Activated naive CD4-positive, alpha-beta T cell treated with anti-CD3 and anti-CD28 coated beads, Interleukin-2, amount 50 U/mL, for 72 hours (primary cell): ENCODE measurements at places on chromosomes 12 and 14.

DNA sequence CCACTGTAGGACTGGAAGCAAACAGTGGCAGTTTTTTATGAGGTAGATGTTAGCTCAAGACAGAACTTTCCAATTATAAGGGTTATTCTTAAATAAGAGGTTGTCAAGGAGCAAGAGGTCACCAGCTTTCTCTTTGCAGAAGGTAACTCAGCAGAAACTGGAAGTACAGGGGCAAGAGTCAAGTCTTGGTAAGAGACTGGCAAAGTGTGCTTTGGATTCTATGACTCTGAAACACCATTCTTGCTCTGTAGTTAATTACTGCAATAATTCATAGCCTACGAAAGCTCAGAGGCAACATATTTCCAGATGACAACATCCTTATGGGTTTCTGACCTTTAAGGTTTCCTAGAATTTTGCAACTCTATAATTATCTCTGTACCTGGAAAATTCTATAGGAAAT, 51.3 kb downstream of the RMST start:
- no peak for DNase-seq

DNA sequence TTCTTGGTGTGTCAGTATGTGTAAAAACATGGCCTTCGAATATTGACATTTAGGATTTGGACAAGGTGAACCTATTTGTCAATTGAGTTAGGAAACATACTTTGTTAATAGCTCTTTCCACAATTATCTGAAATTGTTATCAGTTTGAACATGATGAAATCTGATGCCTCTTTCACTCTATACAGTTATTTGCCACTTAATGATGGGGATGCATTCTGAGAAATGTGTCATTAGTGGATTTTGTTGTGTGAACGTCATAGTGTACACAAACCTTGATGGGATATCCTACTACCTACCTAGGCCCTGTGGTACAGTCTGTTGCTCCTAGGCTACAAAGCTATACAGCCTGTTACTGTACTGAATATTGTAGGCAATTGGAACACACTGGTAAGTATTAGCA, 4.8 kb downstream of the TULP3 start:
- DNase-seq: no peak

DNA sequence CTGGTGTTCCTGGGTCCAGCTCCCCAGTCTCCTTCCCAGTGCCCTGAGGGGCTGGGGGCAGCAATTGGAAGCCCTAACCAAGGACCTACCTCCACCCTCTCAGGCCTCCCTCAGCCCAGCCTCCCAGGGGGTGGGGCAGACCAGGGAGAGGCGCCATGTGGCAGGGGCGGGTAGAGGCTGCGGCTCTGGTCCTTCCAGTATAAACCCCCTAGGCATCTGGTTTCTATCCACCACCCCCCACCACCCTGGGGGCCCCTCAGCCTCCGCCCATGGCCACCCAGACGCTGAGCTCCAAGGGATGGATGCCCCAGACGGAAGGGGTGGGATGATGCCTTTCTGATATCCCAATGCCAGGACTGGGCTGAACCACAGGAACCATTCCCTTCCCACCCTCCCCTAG, 2.8 kb upstream of the SP7 start:
- no peak for DNase-seq

GRCh38 chr14:37139710-37140109, 32.7 kb downstream of the SLC25A21 start:
- DNase-seq: no peak

DNA sequence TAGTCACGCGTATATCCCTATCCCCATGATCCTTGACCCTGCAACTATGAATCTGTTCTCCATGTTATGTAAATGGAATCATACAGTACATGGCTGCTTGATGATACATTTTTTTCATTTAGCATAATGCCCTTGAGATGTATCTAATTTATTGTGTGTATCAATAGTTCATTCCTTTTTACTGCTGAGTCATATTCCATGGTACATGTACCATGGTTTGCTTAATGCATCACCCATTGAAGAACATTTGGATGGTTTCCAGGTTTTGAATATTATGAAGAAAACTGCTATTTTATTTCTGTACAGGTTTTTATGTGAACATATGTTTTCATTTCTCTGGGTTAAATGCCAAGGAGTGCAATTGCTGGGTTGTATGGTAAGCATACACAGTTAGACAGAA, 4.0 kb upstream of the RNASE10 start:
- no peak for DNase-seq

GRCh38 chr14:103502877-103503276, 19.8 kb downstream of the CKB start:
- DNase-seq: no peak

DNA sequence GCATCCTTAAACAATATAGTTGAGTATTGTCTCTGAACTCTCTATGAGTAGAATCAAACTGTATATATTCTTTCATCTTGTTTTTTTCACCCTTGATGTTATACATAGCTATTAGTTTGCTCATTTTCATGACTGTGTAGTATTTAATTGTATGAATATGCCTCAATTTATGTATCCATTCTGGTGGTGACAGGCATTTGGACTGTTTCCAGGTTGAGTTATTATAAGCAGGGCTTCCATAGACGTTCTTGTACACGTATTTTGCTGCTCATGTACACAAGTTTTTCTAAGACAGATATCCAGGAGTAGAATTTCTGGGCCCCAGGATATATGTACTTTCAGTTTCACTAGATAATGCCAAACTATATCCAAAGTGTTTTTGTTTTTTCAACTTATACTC, 211.4 kb downstream of the NTF3 start:
- DNase-seq: no peak

GRCh38 chr14:83994020-83994419, 1535.9 kb upstream of the FLRT2 start:
- no peak for DNase-seq

- DNase-seq: no peak
These were observed 40.2 kb downstream of the TEAD4 start for GRCh38 chr12:2999265-2999841.

GRCh38 chr12:54173066-54173726, 15.6 kb downstream of the SMUG1 start:
- no peak for DNase-seq

- DNase-seq: no peak
These were observed 236.1 kb downstream of the C12orf50 start for GRCh38 chr12:87793131-87793530.

DNA sequence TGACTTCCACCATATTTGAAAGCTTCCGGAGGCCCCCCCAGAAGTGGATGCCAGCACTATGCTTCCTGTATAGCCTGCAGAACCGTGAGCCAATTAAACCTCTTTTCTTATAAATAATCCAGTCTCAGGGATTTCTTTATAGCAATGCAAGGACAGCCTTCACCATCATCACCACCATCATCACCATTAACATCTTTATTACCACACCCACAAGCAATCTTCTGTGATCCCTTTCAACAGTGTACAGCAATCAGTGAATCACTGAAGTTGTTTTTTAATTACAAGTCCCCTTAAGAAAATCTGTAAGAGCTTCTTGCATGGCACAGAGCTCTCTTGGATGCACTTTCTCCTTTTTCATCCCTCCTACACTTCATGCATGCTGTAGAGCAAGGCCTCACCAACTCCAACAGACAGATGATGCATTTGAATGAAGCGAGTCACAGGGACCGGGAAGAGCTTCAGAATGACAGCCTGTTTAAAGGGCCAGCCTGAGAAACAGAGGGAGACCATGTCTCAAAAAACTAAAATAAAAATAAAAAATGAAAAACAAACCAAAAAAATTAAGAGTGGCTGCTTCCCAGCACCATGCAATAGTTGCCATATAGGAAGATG, 83.6 kb upstream of the VASH1 start:
- DNase-seq: no peak

GRCh38 chr12:110928700-110929099, 8.3 kb upstream of the MYL2 start:
- no peak for DNase-seq

DNA sequence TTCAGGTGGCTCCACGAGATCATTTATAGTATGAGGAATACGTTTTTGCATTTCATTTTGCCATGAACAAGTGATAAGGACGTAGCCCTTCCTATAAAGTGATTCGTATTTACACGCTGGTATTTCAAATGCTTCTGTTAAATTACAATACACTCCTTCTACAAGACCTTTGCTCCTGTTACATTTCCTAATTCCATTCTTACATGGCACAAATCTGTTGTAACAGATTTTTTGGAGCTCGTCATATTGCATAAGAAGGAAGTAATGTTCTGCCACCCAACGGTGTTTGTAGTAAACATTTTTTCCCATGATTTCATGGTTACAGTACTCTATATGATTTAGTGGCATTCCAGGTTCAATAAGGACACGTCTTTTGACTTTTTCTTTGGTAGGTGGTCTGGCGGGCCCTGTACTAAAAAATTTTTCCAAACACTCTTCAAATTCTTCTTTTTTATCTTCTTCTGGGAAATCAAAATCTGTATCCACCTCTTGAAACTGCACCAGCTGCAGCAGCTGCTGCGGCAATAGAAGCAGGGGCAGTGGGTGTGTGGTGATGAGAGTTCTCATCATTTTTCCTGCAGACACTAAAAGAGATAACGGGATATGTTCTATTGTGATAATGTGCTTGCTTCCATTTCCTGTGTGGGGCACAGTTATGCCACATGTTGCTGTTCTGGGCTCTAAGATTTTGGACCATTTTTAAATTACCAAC, 4.2 kb downstream of the RNASE9 start:
- no peak for DNase-seq

GRCh38 chr12:43638806-43639205, 86.8 kb upstream of the ADAMTS20 start:
- DNase-seq: no peak

DNA sequence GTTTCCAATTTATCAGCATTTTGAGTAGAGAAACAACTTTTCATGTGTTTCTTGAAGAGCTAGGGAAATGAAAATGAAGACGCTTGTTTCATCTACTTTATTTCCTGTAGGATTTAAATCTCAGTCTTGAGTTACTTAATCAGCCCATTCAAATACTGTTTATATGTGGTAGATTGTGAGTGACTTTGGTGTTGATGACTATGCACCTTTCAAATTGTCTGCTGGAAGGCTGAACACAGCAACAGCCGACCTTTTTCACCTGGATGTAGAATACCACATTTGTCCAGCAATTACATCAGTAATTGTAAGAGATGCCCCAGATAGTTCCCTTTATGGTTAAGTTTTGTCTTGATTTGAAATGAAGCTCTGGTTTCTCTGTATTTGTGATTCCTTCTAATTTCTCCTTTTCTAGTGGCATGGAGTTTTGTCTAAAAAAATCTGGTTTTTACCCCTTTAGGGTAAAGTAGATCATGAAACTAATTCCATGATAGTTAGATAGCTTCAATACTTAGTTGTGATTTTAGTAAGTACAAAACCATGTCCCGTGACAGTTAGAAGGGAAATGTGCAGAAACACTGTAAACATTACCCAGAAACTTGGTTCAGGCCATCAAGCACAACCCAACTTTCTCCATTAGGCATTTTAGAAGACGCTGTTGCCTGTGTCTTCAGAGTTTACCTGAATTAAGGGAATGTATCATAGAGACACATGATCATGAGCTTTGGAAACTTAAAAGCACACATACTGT, 165.0 kb downstream of the SRGAP1 start:
- DNase-seq: no peak

DNA sequence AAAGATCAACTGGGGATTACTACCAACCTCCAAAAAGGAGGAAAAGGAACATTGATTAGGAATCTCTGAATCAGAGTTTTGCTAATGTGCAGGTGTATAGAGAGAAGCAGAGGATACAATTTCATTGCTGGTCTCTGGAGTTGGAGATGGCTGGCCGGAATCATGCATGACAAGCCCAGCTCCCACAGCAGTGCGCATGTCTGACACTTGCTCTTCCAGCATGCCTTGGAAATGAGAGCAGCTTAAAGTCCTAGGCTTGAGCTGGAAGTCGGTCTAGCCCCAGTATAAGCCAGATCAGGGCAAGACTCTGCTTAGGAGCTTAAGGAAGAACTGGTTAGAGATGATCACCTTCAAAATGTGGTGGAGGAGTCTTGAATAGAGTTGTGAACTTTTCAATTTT, 742.8 kb downstream of the DIO2 start:
- no peak for DNase-seq

GRCh38 chr14:88791629-88792472, 902 bp downstream of the EML5 start:
- DNase-seq: peak; percentile 65

- DNase-seq: no peak
These were observed 39.9 kb downstream of the GLT8D2 start for GRCh38 chr12:104010121-104010520.

DNA sequence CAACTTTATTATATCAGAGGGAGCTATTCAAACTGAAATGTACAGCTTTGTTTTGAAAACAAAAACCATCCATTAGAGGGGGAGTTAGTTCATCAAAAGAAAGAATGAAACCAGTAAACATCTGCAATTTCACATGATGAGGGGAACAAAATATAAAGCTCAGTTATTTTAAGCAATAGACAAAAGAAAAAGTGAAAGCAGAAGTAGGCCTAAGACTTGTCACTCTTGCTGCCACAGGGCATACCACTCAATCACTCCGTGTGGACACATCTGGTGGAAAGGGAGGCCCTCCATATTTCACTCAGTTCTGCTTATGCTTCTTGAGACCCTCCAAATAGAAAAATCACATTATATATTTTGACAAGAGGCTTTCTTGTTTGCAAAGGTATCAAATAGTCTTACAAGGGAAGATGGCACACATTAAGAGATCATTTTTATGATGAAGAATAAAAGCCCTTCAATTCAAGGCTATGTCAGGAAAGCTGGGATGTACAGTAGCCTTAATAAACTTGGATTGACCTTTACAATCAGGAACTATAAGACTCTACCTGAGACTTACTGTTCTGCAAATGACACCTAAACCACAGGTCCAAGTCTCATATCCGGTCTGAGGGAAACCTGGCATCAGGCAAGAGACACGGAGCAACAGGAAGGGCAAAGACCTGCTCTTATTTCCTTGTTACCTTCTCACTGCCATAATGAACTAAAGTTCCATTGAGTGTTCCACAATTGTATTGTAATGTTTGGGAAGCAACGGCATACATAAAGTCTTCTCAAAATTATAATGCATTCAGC, 222.5 kb upstream of the GRIP1 start:
- no peak for DNase-seq

DNA sequence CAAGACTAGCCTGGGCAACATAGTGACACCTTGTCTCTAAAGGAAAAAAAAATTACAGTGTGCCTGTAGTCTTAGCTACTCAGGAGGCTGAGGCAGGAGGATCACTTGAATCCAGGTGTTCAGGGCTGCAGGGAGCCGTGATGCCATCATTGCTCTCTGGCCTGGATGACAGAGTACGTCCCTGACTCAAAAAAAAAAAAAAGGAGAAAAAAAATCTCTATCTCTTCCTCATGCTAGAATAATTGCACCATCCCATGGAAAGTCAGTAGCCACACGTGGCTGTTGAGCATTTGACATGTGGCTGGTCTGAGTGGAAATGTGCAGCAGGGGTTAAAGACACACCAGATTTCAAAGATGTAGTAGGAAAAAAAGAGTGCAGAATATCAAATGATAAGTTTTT, 3.8 kb downstream of the RILPL1 start:
- DNase-seq: no peak
